ENCODE measurements at places on chromosomes 2 and 18.

DNA sequence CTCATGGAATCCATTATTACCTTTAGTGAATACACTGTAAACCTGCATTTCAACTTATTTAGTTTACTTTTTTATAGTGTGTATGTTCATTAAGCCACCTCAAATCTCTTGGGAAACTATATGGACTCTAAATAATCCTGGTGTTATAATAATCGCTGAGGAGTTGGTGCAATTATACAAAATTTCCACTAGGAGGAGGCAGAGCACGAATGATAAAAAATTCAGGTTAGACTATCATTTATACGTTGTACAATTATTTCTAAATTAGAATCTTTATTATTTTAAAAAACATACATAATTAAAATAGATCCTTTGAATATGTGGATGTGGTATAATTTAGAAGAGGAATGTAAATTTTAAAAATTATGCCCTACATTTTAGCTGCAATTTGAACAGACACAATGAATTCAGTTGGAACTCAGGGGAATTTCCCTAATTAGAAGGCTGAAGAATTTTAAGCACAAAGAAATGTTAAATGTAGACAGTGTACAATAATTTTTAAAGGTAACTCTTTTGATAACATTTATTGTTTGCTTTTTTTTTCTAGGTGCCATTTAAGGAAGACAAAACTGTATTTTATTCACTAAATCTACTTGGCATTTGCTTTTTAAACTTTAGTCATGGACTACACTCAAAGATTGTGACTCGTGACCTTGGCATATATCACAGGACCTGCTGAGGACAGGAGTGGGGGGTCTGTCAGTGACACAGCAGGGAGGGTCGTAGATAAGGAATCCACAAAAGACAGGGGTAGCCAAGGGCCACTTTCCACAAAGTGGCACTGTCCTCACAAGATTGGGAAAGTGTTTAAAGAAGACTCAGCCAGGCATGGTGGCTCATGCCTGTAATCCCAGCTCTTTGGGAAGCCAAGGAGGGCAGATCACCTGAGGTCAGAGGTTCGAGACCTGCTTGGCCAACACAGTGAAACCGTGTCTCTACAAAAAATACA is 45.5 kb downstream of the RAB12 start:
- no peak for DNase-seq

DNA sequence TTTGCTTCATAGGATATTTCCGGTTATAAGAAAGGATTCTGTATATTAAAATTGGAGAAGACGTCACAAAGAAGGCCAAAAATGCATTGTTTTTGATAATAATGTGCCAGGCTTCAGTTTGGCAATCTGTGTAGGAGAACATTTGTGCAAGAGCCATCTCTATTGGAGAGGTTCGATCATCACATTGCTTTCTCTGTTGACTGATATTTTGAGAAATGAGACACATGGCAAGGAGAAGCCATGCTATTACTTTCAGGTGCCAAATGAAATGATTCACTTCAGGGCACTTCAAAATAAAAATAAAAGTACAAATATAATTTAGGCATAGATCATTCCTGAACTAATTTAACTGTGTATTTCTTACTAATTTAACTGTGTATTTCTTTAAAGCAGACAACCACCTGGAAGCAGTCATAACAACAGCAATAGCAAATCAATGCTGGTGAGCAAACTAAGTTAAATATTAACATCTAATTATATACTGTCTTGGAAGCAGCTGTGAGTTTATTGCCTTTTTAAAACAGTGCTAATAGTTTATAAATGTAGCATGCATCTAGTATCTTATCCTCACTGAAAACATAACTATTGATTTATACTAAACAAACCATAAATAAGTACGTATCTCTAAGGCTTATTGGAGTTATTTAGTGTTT is 50.2 kb upstream of the CHST9 start:
- no peak for DNase-seq

DNA sequence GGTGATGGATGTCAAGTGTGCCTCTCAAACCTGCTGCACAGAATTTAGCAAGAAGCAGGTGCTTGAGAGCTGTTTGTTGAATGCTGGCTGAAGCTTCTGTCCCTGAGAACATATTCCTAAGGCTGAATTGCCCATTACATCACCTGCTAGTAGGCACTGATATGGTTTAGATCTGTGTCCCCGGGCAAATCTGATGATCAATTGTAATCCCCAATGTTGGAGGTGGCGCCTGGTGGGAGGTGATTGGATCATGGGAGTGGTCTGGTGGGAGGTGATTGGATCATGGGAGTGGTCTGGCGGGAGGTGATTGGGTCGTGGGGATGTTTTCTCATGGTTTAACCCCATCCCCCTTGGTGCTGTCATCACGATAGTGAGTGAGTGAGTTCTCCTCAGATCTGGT is 128.0 kb downstream of the HRH4 start:
- no peak for DNase-seq

- no peak for DNase-seq
Observed at GRCh38 chr2:183162362-183162761, 38.1 kb downstream of the NUP35 start.

GRCh38 chr18:36095936-36096519 is 28.7 kb upstream of the RPRD1A start:
- no peak for DNase-seq

DNA sequence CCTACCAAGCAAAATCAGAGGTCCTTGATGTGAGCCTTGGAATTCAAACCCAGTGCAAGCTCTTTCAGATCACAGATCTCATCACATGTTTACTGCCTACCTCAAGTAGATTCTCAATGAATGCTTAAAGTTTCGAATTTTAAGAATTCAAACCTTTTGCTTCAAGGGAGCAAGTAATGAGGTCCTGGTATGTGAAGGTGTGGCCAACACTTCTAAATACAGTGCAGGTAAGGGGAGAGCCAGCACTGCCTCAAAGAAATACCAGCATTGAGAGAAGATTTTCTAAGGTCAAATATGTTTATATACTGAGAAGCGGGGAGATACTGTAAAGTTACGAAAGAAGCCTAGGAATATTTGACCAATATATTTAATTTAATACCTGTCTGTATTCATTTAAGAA is 19.7 kb upstream of the RNF152 start:
- no peak for DNase-seq

GRCh38 chr2:2871480-2872308 is 505.9 kb downstream of the EIPR1 start:
- DNase-seq: no peak

DNA sequence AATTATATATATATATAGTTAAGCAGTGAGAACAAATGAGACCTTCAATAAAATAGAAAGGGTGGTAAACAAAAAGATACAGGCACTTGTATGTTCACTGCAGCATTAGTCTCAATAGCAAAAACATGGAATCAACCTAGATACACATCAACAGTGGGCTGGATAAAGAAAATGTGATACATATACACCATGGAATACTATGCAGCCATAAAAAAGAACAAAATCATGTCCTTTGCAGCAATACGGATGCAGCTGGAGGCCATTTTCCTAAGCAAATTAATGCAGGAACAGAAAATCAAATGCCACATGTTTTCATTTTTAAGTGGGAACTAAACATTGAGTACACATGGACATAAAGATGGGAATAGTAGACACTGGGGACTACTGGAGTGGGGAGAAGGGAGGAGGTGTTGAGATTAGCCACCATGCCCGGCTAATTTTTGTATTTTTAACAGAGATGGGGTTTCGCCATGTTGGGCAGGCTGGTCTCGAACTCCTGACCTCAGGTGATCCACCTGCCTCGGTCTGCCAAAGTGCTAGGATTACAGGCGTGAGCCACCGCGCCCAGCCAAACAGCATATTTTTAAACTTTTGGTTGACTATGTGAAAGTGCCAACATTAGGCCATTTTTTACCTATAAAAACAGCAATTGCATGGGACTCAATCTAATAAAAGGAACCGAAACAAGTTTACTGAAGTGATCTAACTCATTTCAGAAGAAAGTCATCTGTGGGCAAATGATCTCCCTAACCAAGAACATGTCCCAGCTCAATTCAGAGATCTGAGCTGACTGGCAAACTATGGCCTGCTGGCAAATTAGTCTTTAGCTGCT is 23.7 kb downstream of the ICA1L start:
- DNase-seq: no peak

- no peak for DNase-seq
Observed at GRCh38 chr2:239936838-239937581, 88.1 kb downstream of the NDUFA10 start.

- DNase-seq: no peak
Observed at GRCh38 chr2:133424876-133425275, 143.4 kb downstream of the NCKAP5 start.
